BJ (cell line): ENCODE measurements at places on chromosomes 13 and 19. TPM values are rescaled to one million over a fixed set of nuclear protein-coding genes. Genes with fewer than 3 reads are reported as not detected.
A peak's percentile ranks its signal among the peaks of the same experiment; 100 is the strongest.

Gene C1QTNF9
- polyA plus RNA-seq = not detected in 2 replicates

Gene IFNL2
- polyA plus RNA-seq = not detected in 2 replicates

Gene MCEMP1
- polyA plus RNA-seq = not detected in 2 replicates

GRCh38 chr19:40553885-40554857 is 22.5 kb upstream of the SHKBP1 start:
- DNase-seq = no peak

- peak; percentile 38 for DNase-seq
These were observed 13.5 kb upstream of the PLA2G4C start for GRCh38 chr19:48123907-48124651.

Gene MAMSTR
- polyA plus RNA-seq = 0.86 and 1.5 TPM in 2 replicates
